Esophagus mucosa (tissue), 1 donor: ENCODE measurements at places on chromosomes 3 and 15.

- ATAC-seq, result peak; percentile 72
These were observed 37.7 kb upstream of the LCTL start for GRCh38 chr15:66603301-66604179.

- ATAC-seq, result no peak
These were observed 23.8 kb upstream of the IDH2 start for GRCh38 chr15:90126022-90126421.

DNA sequence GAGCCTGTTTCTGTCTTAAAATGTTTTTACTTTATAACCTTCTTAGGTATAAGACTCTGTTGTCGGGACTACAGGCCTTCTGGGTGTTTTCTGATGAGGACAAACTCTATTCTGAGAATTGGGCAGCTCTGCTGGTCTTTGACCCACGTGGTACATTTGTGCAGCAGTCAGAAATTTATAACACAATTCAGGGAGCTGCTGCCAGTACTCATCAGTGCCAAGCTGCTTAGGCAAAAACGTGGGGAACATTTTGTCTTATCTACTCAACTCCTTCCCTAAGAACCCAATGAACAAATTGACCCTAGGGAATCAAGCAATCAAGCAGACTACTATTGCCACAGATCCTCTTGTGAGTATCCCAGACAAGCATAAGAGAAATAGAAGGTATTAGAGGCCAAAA lies 180.7 kb upstream of the PDZRN3 start:
- ATAC-seq, result no peak

GRCh38 chr15:64314456-64314855 lies 41.5 kb downstream of the CSNK1G1 start:
- no peak for ATAC-seq

GRCh38 chr3:59797533-59797932 lies 747.7 kb upstream of the CFAP20DC start:
- ATAC-seq, result no peak

DNA sequence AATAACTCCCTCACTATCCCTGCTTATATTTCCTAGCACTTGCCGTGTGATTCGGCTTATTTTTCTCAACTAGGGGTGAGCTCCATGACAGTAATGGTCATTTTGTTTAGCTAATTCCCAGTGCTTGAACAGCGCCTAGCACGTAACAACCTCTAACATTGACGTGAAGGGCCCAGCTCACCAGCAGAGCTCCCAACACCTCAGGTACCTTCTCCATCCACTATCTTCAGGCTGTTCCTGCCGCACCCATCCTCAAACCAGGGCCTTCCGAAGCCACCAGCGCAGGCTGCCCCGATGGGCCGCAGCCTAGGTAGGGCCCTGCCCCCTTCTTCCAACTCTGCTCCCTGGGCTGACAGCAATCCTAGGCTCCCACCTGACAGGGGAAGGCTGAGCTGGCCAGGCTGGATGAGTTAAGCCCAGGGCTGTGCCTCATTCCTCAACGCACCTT lies 751 bp upstream of the RPS17 start:
- peak; percentile 38 for ATAC-seq

GRCh38 chr15:63834500-63835210 lies 907 bp upstream of the HERC1 start:
- peak; percentile 4 for ATAC-seq

- ATAC-seq, result no peak
These were observed 222.4 kb upstream of the TLE3 start for GRCh38 chr15:70320077-70320476.

DNA sequence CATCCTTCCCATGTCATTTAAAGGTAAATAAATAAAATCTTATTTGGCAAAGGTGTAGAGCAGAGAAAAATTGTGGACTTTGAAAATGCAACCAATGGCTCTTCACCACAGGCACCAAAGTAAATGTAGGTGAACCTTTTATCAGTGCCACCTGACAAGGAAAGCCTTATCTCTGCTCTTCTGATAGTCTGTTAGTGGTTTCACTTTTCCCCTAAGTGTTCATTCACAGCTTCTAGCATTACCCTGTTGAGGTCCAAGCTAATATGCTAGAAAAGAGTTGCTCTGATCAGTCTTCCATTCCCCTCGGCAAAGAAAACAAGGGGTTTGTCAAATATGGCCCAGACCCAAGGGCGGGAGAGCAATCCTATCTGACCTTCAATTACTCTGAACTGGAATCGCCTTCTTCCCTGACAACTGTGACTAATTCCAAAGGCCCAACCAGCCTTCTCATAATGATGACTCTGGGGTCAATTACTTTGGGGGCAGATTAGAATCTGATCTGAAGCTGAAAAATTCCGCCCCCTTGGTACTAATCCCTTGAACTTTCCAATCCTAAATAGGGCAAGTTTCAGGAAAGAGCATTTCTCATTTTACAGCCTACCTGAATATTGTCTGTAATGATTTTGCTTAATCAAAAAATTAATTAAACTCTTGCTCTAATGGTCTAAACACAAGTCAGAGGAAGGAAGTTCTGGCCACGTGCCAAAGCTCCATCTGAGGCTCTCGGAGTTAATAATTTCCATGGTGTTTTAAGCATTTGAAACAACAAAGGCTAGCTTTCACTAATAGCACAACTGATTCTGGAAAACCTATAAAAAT lies 52.4 kb downstream of the SETMAR start:
- ATAC-seq, result no peak

GRCh38 chr3:157180262-157180661 lies 20.3 kb upstream of the CCNL1 start:
- no peak for ATAC-seq

DNA sequence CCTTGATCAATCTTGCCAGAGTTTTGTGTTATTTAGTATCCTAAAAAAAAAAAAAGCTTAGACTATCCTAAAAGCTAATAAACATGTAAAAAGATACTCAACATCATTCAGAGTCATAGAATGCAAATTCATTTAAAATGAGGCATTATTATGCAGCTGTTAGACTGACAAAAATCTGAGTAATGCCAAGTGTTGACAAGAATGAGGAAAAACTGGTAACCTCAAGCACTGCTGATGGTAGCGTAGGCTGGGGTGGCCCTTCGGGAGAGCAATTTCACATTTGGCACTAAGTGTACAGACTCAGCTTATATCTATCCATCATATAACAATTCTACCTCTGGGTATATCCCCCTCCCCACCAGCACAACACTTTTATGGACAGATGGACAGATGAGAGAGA lies 280.4 kb downstream of the RAP2B start:
- ATAC-seq, result no peak

DNA sequence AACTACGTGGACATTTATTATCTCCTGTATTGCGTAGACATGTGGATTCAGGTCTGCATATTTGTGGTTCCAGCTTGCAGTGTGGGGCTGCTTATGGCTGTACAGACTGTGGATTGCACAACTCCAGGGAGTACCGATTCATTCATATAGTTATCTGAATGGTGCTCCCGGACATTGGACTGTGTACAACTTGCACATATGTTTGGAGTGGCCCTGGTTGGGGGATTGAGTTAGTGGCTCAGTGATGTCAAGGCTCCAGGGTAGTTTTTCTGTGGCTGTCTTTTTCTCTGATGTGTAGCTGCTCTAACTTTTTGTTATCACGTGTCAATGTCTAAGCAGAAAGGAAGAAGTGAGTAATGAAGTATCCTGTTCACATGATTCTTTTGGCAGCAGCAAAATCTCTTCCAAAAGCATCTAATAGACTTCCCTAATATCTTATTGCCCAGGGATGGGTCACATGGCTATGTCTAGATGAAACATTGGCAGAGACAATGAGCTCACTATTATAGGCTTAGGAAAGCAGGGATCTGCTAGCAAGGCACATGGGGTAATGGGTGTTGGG lies 15.8 kb downstream of the ST3GAL6 start:
- ATAC-seq, result peak; percentile 64

GRCh38 chr3:45665101-45665572 lies 24.1 kb upstream of the SACM1L start:
- ATAC-seq, result peak; percentile 38

GRCh38 chr3:68007621-68008226 lies 353.3 kb upstream of the SUCLG2 start:
- no peak for ATAC-seq

DNA sequence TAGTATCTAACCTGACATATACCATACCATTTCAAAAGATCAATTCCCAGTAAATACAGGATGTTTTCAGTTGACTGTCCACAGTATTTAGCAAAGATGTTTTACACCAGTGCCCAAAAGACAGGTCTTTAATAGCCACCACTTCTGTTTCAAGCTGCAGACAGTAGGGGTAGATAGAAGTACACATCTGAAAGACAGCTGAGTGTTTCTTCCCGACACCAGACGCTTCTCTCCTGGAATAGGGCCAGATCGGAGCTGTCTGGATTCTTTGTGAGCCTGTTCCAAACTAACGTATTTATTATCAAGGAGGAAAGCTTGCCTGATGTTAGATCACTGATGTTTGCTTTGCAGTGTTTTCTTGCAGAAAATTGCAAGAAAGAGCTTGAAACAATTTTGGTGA lies 136.1 kb upstream of the RBMS3 start:
- ATAC-seq, result no peak

GRCh38 chr3:125594125-125594524 lies 1.2 kb downstream of the OSBPL11 start:
- no peak for ATAC-seq

DNA sequence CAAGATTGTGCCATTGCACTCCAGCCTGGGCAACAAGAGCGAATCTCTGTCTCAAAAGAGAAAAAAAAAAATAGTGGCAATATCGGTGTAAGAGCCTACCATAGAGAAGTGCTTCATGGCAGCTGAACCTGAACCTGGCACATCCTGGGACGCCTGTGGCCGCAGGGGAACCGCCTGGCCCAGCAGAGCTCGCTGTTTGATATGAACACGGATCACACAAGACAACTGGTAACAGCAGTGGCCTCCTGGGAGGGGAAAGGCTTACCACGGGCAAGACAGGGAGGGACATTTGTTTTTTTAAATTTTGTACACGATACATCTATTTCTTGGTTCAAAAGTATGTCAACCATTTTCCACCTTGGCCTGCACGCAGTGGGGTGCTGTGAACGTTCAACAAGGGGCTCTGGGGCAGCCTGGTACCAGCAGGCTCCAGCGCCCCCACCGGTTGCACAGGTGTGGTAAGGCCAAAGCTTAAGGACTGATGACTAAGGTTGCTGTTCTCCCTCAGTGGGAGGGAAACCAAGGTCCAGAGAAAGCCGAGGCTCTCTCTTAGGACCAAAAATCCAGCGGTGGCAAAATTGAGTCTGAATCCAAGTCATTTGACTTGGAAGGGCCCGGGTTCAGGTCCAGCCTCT lies 21.7 kb upstream of the EPHB3 start:
- no peak for ATAC-seq

- no peak for ATAC-seq
These were observed 426.4 kb upstream of the RGMA start for GRCh38 chr15:93515256-93516051.

DNA sequence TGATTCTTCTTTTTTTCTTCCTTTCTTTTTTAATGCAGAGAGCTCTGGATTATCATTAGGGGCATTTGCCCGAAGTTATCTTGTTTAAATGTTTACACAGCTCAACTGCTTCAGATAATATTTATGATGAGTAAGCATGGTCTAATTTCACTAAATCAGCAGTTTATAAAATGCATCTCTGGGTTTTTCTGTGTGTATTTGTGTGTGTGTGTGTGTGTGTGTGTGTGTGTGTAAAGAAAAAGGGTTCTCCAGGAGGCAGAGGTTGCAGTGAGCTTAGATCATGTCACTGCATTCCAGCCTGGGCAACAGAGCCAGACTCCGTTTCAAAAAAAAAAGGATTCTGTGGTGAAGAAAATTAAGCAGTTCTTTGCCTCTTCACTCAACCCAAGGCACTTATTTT lies 25.9 kb upstream of the TNFSF10 start:
- no peak for ATAC-seq

DNA sequence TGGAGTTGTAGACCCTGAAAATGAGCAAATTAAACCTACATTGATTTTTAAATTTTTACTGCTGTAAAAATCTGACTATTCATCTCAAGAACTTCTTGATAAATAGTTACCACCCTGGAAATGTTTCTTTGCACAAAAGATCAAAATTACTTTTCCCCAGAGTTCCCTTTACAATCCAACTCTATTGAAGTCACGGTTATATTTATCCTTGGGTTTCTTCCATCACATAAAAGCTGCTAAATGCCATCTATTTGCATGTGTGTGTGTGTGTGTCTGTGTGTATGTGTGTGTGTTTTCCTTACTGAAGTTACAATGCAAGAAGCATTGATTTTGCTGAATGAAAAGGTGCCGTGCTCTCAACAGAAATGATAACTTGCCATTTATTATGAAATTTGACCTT lies 1273.0 kb downstream of the ROBO2 start:
- ATAC-seq, result no peak

DNA sequence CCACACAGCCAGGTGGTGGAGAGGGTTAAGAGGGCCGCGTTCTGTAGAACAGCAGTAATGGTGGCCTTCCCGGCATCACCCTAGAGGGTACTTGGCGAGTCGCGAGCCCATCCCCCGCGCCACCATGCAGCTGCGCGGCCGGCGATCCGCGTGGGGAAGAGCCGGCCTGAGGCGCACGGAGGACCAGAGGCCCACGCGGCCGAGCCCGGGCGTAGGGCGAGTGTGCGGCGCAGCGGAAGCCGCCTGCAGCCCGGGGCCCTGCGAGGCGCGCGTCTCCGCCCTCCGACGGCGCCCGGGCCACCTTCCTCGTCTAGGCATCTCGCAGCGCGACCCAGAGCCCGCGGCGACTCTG lies 423 bp downstream of the TKT start:
- peak; percentile 55 for ATAC-seq

- ATAC-seq, result peak; percentile 37
These were observed 18.4 kb upstream of the ZBTB47 start for GRCh38 chr3:42635111-42635510.

DNA sequence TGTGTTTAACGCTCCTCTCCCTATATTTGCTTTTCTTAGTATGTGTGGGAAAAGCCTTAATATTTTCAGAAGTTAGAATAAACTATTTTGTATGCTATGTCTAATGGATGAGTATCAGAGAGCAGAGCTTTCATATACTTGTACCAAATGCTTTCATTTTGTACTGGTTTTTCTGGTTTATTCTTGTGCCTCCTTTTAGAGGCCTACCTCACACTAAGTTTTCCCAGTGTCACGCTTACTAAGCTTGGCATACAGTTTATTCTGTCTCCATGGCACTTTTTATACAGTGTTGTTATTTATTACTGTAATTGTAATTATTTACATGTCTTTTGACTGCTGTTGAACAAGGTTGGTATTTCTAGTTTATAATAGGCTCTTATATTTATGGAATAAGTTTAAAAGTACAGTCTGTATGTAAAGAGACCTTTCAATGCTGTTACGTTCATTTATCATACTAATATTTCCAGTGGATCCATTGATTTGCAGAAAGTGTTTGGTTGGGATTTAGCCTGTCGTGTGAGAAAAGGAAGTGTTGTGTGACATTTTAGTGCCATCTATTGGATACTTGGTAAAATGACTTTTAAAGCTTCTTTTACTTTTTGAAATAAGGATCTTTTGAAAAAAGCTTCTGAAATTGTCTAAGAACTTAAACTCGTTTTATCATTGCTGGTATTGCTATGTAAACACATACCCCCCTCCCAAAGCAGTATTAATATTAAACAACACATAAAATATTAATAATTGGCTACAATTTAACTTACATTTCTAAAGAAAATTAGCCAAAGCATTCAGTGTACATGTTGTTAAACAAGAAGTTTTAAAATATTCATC lies 5.2 kb upstream of the EBLN2 start:
- ATAC-seq, result peak; percentile 48
